Activated CD4-positive, alpha-beta memory T cell treated with anti-CD3 and anti-CD28 coated beads, Interleukin-2, amount 10 ng/mL, durations not matched to agents 7 days and 5 days (primary cell): ENCODE measurements at places on chromosomes 4 and X.

GRCh38 chr4:86970447-86971354 is 35.9 kb downstream of the AFF1 start:
- no peak for DNase-seq

DNA sequence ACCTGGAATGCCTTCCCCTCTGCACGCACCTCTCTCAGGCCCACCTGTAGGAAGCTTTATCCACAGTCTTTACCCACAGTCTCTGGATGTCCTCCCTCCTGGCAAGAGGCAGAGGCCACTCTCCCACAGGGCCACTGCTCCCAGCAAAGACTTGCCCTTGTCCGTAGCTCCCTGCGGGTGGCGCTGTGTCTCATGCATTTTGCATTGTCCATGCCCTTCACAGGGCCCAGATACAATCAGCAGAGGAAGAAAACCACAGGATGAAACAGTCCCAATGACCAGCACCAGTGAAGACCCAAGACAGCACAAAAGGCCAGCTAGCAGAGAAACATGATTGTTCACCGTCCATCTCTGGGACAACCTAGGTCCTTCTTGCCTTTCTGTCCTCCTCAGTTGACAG is 2.1 kb upstream of the NSG1 start:
- peak; percentile 20 for DNase-seq

DNA sequence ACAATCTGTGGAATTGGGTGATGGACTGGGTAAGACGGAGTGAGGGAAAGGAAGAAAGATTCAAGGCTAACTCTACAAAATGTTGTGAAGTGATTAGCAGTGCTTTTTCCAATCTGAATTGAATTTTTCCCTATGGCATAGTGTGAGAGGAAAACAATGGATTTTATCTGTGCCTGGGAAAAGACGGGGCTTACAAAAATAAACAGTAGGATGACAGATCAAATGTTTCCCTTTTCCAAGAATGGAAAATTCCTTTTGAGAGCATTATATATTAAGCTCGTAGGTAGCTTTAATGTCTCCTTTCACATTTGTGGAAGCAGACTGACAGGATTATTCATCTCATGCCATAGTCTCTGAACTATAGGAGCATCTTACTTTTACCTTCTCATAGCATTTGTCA is 27.8 kb downstream of the ATP11C start:
- no peak for DNase-seq

DNA sequence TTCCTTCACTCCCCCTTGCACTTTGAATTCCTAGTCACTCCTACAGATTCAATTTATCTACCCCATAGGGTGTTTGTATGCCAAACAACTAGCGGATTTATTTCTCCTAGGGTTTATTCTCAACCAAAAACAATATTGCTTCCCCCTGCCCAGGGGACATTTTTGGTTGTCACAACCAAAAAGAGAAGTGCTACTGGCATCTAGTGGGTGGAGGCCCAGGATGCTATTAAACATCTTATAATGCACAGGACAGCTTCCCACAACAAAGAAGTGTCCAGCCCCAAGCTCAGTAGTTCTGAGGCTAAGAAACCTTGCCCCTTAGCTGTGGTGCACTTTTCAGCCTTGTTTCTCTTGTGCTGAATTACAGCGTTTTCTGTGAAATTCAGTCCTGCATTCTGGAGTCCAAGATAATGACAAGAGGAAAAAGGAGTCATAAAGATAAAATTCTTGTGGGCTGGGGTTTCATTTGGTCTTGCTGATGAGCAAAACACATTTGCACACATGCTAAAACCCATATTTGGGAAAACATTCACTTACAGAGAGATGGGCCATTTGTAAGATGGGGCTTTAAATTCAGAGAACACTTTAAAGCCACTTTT is 11.2 kb upstream of the SYTL4 start:
- no peak for DNase-seq

- no peak for DNase-seq
Measured at GRCh38 chr4:772118-772517, 53.8 kb downstream of the CPLX1 start.

DNA sequence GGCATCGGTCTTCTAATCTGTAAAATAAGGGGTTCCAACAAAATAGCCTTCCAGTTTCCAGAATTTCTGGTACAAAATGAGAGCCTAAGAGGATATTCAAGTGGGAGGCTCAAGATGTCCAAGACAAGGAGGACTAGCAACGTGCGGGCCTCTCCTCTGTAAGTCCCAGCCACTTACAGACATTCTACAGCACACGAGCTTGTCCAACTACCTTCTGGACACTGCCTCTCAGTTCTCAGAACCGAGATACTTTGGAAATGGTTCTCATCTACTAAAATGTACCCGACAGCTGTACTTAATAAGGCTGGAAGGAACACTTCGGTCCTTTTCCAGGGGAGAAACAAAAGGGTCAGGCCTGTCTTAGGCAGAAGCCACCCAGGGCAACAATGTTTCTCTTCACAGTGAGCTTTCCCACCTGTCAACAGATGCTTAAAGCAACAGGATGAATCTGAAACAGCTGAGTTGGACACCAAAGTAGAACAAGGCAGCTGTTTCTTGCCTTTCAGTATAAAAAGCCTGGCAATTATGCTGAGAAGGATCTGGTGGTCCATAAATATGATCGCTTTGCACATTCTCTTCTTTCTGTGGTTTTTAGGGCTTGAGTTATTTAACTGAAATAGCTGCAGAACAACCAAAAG is 127.0 kb downstream of the HS6ST2 start:
- DNase-seq: no peak

DNA sequence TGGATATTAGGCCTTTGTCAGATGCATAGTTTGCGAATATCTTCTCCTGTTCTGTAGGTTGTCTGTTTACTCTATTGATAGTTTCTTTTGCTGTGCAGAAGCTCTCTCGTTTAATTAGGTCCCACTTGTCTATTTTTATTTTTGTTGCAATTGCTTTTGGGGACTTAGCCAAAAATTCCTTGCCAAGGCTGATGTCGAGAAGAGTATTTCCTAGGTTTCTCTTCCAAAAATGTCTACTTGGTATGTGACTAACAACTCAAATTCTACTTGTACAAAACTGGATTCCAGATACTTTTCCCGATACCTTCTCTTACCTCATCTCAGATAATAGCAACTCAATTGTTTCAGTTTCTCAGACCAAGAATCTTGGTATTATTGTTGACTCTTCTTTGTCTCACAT is 142.4 kb upstream of the GLRA2 start:
- no peak for DNase-seq

GRCh38 chr4:25727711-25728493 is 72.3 kb downstream of the SLC34A2 start:
- DNase-seq: no peak

DNA sequence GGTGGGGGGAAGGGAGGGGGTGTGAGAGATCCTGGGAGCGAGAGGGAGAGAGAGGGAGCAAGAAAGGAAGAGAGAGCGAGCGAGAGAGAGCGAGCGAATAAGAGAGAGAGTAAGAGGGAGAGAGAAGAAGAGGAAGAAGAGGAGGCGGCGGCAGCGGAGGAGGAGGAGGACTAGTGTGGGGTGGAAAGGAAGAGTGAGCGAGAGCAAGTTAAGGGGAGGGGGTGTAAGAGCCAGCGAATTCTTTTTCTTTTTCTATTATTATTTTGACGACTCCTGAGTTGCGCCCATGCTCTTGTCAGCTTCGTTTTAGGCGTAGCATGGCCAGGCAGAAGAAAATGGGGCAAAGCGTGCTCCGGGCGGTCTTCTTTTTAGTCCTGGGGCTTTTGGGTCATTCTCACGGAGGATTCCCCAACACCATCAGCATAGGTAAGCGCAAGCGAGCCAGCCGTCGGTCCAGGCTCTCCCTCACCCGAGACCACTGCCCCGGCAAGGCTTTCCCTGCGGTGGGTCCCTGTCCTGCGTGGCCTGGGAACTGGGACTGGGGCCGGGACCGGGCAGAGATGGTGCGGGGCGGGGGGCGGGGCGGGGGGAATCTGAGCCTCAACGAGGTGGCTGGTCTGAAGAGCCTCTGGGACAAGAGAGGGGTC is at the start of gene GRIA3:
GRIA3 (plus strand) TSS at position 60 of the 647 bp plus-strand sequence; CDS start at position 318, 258 bp downstream.
- no peak for DNase-seq

DNA sequence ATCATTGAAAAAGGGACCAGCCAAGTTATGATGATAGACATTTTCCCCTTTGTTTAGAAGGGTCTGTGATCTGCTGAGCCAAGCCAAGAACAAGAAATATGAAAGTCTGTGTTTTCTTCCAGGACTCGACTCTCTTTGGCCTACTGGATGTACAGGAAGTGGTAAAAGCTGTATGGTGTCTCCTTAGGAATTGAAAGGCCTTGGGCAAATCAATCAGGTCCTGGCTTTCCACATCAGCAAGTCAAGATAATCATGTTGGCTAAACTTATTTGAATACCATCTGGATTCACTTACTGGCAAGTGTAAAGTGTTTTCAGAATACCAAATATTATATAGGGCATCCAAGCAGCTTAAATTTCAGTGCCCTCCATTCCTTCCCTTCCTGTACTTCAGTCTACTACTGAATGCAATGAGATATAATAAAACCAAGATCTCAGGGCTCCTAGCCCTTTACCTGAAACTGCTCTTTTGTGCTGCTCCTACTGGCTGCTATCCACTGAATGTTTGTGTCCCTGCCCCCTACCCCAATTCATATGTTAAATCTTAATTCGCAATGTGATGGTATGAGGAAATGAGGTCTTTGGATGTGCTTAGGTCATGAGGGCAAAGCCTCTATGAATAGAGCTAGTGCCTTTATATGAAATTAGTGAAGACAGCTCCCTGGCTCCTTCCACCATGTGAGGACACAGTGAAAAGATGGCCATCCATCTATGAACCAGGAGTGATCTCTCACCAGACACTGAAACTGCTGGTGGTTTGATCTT is 578.0 kb downstream of the SPRY1 start:
- DNase-seq: no peak

DNA sequence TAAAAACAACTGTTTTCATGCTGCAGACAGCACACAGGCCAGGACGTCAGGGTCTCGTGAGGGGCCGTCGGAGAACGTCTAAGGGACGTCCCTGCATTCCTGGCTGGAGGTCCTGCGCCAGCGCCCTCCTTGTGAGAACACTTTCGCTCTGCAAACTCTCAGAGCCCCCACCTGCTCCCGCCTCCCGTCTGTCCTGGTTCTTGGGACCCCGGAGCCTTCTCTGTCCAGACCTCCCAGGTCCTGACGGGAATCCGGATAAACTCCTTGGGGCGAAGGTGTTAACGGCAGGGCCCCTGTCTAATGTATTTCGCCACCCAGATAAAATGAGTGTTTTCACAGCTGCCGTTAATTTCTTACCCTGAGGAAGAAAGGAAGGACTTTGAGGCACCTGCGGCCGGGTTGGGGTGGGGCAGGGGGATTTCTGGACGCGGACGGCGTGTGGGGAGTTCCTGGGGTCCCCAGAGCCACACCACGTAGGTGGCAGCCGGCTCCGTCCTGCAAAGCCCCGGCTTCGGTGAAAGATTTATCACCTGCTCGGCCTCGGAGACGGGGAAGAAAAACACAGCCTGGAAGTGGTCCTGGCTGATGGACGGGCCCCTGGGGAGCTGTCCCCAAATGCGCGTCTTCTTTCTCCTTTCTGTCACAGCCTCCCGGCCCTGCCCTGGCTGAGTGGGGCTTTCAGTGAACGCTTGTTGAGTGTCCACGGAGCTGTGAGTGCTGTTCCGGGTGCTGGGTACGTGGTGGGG is 35.1 kb upstream of the PPP2R3B start:
- DNase-seq: no peak

GRCh38 chr4:81881855-81882621 is 410.3 kb upstream of the RASGEF1B start:
- DNase-seq: no peak

GRCh38 chr4:174658246-174658645 is 136.0 kb upstream of the HPGD start:
- DNase-seq: no peak

- no peak for DNase-seq
Measured at GRCh38 chr4:93384241-93384640, 444.3 kb upstream of the ATOH1 start.

DNA sequence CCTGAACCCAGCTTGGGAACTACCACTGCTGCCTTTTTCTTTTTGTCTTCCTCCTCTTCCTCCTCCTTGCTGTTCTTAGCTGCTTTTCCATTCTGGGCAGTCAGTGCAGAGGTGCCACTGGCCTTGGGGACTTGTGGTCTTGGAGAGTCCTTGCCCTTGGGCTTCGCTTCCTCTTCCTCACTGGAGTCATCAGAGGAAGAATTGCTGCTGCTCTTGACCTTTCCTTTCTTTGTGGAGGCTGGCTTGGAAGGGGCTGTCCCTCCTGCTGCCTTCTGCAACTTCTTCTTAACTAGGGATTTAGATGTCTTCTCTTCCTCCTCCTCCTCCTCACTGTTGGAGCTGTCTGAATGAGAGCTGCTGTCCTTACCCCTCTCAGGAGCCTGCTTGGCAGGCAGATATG is 53.2 kb downstream of the FAM9B start:
- DNase-seq: no peak

- DNase-seq: no peak
Measured at GRCh38 chr4:36824682-36825081, 419.9 kb upstream of the NWD2 start.

DNA sequence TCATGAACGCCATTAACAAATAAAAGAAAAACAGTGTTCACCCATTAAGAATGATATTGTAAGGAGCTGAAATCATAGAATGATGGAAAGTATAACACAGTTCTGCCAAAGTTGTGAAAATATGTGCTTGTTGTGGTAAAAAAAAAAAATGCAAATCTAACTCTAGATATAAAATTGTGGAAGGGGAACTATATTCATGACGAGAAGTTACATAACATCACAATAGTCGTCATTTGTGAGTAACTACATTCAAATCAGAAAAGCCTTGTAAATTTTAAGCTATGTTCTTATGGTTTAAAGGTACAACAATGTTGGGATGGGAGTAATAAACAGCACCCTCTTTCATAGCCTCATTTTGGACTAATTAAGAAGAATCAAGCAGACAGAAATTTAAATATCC is 57.6 kb upstream of the PRDM8 start:
- DNase-seq: no peak

- no peak for DNase-seq
Measured at GRCh38 chrX:29071525-29072320, 484.5 kb downstream of the IL1RAPL1 start.

DNA sequence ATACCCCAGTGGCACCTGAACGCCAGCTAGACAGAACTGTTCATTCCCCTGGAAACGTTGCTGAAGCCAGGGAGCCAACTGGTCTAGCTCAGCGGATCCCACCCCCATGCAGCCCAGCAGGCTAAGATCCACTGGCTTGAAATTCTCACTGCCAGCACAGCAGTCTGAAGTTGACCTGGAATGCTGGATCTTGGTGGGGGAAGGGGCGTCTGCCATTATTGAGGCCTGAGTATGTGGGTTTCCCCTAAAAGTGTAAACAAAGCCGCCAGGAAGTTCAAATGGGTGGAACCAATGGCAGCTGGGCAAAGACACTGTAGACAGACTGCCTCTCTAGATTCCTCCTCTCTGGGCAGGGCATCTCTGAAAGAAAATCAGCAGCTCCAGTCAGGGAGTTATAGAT is 213.0 kb downstream of the NKX6-1 start:
- DNase-seq: no peak

GRCh38 chr4:4424499-4425115 is 37.7 kb downstream of the NSG1 start:
- no peak for DNase-seq

- DNase-seq: no peak
Measured at GRCh38 chrX:38426785-38427184, 74.4 kb downstream of the OTC start.

- no peak for DNase-seq
Measured at GRCh38 chr4:161197912-161198311, 965.9 kb downstream of the FSTL5 start.

- no peak for DNase-seq
Measured at GRCh38 chr4:101155368-101155767, 192.0 kb downstream of the PPP3CA start.
